Psoas muscle (tissue), 8 donors: ENCODE measurements at places on chromosomes 11 and 22. TPM values are rescaled to one million over a fixed set of nuclear protein-coding genes. Genes with fewer than 3 reads are reported as not detected.

DNA sequence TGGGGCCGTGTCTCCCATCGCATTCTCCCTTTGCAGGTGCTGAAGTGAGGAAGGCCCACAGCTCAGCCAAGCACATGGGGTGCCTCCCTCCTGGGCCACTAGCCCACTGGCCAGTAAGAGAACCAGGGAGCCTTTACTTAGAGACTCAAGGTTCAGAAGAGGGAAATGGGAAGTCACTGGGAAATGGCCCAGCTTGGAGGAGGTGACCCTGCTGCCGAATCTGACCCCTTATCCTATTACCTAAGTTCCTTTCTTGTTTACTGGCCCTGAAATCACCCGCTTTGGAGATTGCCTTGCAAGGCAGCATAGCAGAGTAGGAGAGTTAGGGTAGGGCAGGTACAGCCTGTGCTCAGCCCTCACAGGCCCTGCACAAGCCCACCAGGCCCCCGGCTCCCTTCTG lies 24.4 kb downstream of the UPB1 start:
- H3K36me3 ChIP-seq, result no peaks in the 10 kb centered on the region
- H3K4me1 ChIP-seq, result peaks cover 3% of the 10 kb centered on the region

DNA sequence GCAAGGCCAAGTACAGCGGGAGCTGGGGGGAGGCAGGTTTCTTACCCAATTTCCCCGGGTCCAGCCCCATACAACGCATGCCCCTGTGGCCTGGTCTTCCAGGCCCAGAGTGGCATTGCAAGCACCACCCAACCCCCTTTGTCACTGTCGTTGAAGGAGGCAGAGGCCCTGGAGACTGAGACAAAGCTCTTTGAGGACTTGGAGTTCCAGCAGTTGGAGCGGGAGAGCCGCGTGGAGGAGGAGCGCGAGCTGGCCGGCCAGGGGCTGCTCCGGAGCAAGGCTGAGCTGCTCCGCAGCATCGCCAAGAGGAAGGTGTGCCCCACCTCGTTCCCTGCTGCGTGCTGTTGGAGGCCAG lies 27.8 kb downstream of the PHLDB1 start:
- no peak for DNase-seq
- H3K4me3 ChIP-seq, result peak overlapping the region; percentile 47
- H3K36me3 ChIP-seq, result no peaks in the 10 kb centered on the region
- no peaks in the 10 kb centered on the region for H3K27me3 ChIP-seq
- H3K27ac ChIP-seq, result peak overlapping the region; percentile 60

- H3K27me3 ChIP-seq, result no peaks in the 10 kb centered on the region
- DNase-seq, result no peak
- H3K4me3 ChIP-seq, result no peak overlapping the region
- H3K36me3 ChIP-seq, result no peaks in the 10 kb centered on the region
- no peak overlapping the region for H3K27ac ChIP-seq
Measured at GRCh38 chr11:120229451-120230424, 10.2 kb upstream of the POU2F3 start.

DNA sequence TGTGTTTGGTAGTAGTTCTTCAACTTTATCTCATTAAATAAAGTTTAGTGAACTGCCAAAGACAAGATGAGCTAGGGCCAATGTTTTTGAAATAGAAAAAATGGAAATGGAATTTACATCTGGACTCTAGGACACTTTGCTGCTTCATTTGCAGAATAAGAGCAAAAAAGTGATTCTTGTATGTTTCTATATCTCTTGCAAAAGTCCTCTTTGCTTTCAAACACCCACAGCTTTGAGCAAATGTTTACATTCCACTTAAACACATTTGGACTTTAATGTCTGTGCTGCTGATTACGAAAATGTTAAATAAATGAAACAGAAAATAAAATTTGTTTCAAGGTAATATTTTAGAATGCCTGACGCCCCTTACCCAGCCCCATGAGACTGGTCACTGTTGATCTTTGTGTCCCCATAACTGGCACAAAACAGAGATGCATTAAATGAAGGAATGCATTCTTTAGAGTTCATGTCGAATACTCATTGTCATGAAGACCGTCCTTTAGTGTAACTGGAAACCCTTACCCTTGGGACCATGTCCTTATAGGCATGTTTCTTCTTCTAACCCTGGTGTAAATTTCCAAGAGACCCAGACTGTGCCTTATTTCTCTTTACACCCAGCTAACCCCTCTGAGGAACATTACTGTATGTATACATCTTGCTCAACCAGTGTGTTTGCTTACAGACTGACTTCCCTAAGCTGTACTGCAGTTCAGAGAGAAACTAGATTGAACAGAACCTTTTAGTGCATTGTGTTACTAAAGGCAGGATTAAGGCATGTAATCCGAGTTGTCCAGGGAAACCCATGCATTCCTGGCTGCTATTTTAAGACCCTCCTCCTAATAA lies 199.7 kb downstream of the NAV2 start:
- H3K36me3 ChIP-seq, result no peaks in the 10 kb centered on the region
- peaks cover 9% of the 10 kb centered on the region for H3K4me1 ChIP-seq
- H3K27ac ChIP-seq, result no peak overlapping the region
- DNase-seq, result no peak
- H3K4me3 ChIP-seq, result no peak overlapping the region

DNA sequence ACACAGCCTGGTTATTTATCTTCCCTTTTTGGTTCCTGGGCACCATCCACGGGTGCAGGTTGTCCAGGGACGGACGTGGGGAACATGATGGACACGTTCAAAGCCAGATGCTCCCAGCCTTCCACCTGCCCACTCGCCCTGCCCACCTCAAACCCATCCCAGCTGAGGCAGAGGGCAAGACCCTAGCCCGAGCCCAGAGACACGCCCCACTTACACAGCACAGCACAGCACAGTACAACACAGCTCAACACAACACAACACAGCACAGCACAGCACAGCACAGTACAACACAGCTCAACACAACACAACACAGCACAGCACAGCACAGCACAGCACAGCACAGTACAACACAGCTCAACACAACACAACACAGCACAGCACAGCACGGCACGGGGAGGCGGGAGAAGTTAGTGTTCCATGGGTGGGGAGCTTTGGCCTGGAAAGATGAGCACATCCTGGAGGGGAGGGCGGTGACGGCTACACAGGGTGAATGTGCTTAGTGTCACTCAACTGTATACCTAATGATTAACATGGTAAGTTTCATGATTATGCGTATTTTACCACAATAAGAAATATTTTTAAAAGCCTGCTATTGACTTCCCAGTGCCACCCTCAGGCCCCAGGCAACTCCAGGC lies 1507.5 kb downstream of the BRD1 start:
- H3K4me1 ChIP-seq, result no peaks in the 10 kb centered on the region
- no peak overlapping the region for H3K27ac ChIP-seq
- no peaks in the 10 kb centered on the region for H3K27me3 ChIP-seq
- no peaks in the 10 kb centered on the region for H3K36me3 ChIP-seq

DNA sequence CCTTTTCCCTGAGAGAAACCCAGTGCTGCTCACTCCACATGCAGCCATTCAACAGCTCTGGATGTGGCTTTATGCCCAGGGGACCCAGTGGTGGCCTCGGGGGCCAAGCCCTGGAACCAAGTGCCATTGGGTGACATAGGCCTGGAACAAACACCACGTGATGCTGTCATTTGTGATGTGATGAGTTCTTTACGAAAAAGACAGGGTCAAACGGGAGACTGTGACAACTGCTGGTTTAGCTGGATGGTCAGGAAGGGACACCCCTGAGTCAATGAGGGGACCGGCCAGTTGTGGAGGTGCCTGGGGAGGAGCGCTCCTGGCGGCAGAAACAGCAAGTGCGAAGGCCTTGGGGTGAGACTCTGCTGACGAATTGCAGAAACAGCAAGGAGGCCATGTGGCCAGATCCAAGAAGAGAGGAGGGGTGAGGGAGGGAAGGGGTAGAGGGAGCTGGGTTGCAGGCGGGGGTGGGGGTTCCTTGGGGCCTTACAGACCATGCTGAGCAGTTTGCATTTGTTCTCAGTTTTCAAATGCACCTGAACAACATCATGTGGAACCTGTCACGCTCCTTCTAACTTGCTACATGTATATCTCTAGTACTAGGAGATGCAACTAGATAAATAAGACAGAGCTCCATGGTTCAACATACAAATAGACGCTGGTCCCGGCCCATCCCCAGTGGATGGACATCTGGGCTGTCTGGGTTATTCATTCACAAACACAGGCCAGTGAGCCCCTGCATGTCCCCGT lies 56.1 kb downstream of the IGLL5 start:
- DNase-seq, result no peak
- H3K4me1 ChIP-seq, result no peaks in the 10 kb centered on the region
- H3K27me3 ChIP-seq, result peaks cover 8% of the 10 kb centered on the region
- H3K36me3 ChIP-seq, result no peaks in the 10 kb centered on the region
- H3K4me3 ChIP-seq, result no peak overlapping the region

- peaks cover 36% of the 10 kb centered on the region for H3K27me3 ChIP-seq
- H3K4me1 ChIP-seq, result no peaks in the 10 kb centered on the region
- H3K27ac ChIP-seq, result no peak overlapping the region
- no peaks in the 10 kb centered on the region for H3K36me3 ChIP-seq
Measured at GRCh38 chr11:75677275-75677674, 8.4 kb upstream of the MAP6 start.

DNA sequence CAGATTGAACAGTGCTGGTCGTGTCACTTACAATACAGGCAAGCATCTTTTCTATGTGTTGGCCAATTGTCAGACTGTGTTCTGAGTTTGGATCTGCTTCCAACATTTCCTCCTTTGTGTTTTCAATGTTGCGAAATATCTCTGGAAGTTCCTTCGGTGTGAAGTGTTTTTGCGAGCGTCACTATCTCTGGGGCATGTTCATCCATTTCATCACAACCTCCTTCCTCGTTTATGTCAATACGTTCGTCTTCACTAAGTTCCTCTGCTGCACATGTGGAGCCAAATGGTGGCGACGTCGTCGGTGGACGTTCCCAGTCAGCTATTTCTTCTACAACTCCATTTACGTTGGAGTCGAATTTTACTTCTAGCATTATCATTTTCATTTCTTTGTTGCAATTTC lies 100.2 kb upstream of the LMO1 start:
- no peak overlapping the region for H3K27ac ChIP-seq
- DNase-seq, result no peak
- H3K4me1 ChIP-seq, result no peaks in the 10 kb centered on the region
- H3K4me3 ChIP-seq, result no peak overlapping the region
- H3K36me3 ChIP-seq, result no peaks in the 10 kb centered on the region
- H3K27me3 ChIP-seq, result no peaks in the 10 kb centered on the region

- H3K36me3 ChIP-seq, result no peaks in the 10 kb centered on the region
- H3K4me3 ChIP-seq, result no peak overlapping the region
Measured at GRCh38 chr22:23250056-23250784, 69.9 kb downstream of the BCR start.

- H3K27ac ChIP-seq, result no peak overlapping the region
- peaks cover 5% of the 10 kb centered on the region for H3K36me3 ChIP-seq
- no peak overlapping the region for H3K4me3 ChIP-seq
- DNase-seq, result no peak
- peaks cover 9% of the 10 kb centered on the region for H3K4me1 ChIP-seq
Measured at GRCh38 chr22:19139974-19140373, 4.5 kb downstream of the ESS2 start.

DNA sequence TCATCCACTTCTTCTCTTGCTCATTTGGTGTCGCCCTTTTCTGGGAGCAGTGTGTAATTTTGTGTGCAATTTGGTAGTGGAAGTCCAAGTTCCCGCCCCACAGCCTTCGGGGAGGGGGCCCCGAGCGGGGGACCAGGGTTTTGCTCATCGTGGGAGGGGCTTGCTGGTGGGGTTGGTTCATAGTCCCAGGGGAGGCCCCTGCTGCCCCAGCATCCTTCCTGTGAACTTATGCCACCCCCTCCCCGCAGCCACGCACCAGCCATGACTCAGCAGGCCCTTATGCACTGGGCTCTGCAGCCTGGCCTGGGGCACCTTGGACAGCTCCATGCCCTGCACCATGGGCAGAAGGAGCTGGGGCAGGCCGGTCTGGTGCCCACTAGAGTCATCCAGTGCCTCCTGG lies 1183.6 kb downstream of the BRD1 start:
- H3K4me3 ChIP-seq, result no peak overlapping the region
- no peak for DNase-seq
- H3K36me3 ChIP-seq, result no peaks in the 10 kb centered on the region
- no peaks in the 10 kb centered on the region for H3K27me3 ChIP-seq
- no peak overlapping the region for H3K27ac ChIP-seq
- no peaks in the 10 kb centered on the region for H3K4me1 ChIP-seq

- DNase-seq, result no peak
- no peaks in the 10 kb centered on the region for H3K27me3 ChIP-seq
- H3K27ac ChIP-seq, result no peak overlapping the region
- H3K36me3 ChIP-seq, result no peaks in the 10 kb centered on the region
Measured at GRCh38 chr22:29700900-29701154, 19.0 kb upstream of the CABP7 start.

Gene ARHGEF17
- polyA plus RNA-seq, result 6.9 TPM

Gene PPFIBP2
- 7.4 TPM for polyA plus RNA-seq

Gene TRIM29
- polyA plus RNA-seq, result 0.37 TPM

Gene NAALAD2
- 0.39 TPM for polyA plus RNA-seq
